ENCODE measurements at places on chromosomes 4 and X.

GRCh38 chrX:153478746-153479145 is 8.4 kb upstream of the HAUS7 start:
- no peak for DNase-seq

DNA sequence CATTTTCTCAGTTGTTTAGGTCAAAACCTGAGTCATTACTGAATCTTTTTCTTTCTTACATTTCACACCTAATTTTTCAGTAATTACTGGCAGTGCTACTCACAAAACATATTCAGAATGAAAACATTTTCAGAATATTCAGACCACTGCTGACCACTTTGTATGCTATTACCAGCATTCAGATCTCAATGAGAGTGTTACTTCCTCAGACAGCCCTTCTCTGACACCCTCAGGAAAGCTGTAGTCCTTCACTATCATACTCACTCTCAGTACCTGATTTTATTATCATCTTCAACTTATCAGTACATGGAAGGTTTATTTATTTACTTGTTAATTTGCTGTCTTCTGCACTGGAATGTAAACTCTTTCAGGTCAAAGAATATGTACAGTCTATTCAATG is 12.3 kb upstream of the ALB start:
- DNase-seq: no peak

- no peak for DNase-seq
Measured at GRCh38 chr4:122602277-122603142, 18.4 kb downstream of the IL21 start.

DNA sequence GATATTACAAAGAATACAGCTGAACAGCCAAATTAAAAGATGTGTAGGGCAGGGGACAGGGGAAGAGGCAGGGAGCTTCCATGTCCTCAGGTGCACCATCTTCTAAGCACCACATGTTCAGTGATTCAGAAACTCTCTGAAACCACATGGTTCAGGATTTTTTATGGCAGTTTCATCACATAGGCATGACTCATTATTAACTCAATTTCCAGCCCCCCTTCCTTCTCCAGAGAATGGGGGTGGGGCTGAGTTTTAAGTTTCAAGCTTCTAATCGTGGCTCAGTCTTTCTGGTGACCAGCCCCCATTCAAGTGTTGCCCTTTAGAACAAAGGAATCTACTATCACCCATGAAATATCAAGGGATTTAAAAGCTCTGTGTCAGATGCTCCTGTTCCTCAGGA is 317.8 kb upstream of the GALNT7 start:
- no peak for DNase-seq

DNA sequence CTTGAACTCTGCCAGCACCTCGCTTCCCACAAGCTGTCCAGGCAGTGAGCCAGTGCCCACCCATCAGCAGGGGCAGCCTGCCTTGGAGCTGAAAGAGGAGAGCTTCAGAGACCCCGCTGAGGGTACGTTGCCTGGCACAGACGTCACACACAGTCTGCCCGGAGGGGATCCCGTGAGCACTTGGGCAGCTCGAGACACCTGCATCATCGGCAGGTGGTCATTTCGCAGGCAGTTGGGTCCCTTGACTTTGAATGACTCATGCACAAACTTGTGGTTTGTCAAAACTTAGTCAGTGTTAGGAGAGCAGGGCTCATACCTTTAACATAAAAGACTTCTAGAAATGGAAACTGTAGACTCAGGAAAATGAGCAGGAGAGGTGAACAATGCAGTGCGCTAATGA is 9.9 kb downstream of the TACC3 start:
- DNase-seq: no peak

Data from NT2/D1 (cell line).